ENCODE measurements at places on chromosomes 7 and 10.

DNA sequence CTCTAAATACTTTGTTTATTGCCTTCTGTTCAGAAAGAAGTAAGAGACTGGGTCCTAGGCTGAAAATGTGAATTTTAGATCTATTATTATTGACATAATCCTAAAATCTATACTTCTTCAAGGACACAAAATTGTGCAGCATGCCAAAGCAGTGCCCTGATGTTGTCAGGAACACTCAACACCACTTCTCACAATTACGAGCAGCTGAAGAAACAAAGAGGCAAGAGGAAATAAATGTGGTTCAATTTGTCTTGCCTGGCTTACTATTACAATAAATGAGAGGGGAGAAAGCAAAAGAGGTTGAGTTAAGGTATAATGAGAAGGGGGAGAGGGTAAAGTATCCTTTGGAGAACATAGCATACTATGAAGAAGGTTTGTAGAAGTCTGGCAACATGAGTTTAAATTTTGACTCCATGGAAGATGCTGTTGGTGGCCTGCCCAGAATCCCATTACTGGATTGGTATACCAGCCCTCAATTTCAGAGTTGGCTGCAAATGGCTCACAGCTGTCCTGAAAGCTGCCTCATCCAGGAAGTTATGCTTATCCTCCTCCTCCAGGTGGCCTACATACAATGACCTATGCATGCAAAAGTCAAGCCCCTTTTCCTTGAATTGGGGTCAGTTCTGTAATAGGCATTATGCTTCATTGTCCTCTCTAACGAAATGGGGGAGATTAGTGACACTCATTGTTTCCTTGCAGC lies 274.6 kb upstream of the SMIM30 start:
- no peak for DNase-seq

GRCh38 chr7:1408466-1408865 lies 50.8 kb downstream of the MICALL2 start:
- no peak for DNase-seq

DNA sequence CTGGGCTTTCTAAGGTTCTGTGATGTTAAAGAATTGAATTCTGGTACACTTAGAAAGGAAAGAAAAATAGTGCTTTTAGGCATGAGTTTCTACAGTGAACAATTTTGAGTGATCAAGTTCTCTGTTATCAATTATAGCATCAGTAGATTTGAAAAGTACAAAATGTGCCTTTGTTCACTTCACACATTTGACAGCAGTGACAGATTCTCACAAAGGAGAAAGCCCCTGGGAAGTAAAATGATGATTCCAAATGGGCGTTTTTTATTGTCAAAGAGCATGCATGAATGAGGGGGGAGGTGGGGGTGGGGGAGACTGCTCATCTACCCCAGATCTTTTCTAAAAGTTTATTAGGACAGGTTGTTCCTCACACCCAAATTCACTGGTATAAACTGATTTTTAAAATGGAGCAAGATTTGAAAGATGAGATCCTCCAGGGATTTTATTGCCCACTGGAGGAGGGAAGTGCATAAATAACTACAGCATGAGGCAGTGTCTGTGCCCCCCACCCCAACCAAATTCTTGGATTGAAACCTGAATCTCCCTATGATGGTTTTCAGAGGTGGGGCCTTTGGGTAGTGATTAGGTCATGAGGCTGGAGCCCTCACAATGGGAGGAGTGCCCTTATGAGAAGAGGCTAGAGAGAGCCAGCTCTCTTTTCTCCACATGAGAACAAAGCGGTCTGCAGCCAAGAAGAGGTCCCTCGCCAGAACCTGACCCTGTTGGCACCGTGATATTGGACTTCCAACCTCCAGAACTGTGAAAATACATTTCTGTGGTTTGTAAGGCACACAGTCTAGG lies 79.5 kb downstream of the AOAH start:
- DNase-seq, result no peak

DNA sequence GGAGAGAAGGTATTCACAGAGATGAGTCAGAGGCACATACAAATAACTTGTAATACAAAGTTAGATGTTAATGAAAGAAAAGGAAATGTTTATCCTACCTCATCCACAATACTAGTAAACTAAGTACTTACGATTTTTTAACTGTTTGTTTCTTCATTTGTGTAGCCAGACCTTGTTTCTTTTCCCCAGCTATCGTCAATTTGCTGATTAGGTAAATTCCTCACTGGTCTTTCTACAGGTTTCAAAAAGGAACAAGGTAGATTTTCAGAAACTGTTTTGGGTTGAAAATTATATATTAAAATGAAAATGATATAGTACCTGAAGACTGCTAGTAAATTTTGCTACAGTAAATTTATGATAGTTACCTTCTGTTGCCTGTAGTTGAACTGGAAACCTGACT lies 56.6 kb downstream of the PON1 start:
- DNase-seq, result no peak

DNA sequence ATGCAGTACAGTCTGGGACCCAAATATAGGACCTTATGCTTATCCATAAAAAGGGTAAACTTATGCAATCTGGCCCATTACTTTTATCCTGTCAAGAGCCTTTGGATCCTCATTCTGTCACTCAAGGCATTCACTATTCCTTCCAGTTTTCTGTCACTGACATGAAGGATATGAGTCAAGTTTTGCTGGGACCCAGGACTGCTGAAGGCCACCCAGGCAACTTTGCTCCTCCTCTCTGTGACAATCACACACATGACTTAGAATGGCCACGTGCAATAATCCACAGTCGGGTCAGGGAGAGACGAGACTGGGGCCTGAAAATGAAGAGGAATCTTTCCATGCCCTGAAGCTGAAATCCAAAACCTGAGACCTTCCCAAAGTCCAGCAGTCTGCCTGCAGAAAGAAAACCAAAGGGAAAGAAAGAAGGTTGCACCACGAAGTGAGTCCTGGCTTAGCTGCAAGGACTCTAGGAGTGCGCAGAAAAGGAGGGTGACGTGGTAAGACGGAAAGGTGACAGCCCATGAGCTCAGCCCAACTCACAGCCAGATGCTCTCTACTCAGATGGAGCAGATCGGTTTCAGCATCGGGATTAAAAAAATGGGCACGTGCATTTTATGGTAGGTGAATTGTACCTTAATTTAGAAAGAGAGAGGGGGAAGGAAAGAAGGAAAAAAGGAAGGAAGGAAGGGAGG lies 67.2 kb downstream of the VOPP1 start:
- no peak for DNase-seq

DNA sequence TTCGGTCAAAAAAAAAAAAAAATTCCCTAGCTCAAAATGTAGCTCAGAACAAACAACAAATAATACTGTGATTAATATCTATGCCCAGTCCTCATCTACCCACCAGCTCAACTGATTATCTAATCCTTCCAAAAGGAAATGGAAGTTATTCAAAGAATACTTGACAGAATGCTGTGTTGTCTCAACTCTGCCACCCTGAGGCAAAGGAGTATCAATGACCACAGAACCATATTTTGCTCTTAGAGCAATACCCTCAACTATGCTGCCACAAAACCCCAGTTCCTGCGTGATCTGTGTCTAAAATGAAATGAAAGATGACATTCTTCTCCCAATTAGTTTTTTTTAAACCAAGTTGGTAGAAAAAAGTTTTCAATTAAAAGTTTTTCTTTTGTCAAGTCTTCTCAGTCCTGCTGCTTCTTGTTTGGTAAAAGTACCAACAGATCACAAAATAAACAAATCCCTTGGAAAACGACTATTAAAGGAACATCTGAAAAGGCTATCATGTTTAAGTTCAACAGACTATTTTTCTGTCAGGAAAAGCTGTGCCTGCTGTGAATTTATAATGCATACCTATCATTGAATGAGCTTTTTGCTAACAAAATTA lies 21.6 kb downstream of the RBM28 start:
- DNase-seq, result peak; percentile 41

- peak; percentile 51 for DNase-seq
Observed at GRCh38 chr7:130989101-130989795, 255.2 kb upstream of the KLF14 start.

DNA sequence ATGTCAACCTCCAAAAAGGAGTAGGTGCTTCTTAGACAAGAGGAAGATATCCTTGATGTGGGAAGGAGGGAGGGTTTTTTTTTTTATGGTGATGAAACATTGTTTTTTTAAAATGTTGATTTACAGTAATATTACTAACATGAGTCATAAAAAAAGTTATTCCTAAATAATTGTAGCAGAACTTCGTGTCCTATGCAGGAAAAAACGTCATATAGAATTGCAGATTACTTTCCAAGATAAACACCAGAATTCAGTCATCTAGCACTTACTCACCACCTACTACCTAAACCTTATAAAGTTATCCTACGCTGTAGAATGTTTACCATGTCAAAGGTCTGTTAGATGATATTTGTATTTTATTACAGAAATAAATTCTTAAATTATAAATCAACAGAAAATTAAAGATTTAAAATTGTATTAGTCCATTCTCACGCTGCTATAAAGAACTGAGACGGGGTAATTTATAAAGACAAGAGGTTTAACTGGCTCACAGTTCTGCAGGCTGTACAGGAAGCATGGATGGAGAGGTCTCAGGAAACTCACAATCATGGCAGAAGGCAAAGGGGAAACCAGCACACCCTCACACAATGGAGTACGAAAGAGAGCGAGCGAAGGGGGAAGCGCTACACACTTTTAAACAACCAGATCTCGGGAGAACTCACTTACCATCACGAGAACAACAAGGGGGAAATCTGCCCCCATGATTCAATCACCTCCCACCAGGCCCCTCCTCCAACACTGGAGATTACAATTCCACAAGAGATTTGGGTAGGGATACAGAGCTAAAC lies 105.2 kb upstream of the NEBL start:
- no peak for DNase-seq

- DNase-seq, result no peak
Observed at GRCh38 chr7:87226495-87226894, 7.0 kb upstream of the TMEM243 start.

GRCh38 chr7:73622909-73623797 lies 1.2 kb downstream of the MLXIPL start:
- DNase-seq, result no peak

DNA sequence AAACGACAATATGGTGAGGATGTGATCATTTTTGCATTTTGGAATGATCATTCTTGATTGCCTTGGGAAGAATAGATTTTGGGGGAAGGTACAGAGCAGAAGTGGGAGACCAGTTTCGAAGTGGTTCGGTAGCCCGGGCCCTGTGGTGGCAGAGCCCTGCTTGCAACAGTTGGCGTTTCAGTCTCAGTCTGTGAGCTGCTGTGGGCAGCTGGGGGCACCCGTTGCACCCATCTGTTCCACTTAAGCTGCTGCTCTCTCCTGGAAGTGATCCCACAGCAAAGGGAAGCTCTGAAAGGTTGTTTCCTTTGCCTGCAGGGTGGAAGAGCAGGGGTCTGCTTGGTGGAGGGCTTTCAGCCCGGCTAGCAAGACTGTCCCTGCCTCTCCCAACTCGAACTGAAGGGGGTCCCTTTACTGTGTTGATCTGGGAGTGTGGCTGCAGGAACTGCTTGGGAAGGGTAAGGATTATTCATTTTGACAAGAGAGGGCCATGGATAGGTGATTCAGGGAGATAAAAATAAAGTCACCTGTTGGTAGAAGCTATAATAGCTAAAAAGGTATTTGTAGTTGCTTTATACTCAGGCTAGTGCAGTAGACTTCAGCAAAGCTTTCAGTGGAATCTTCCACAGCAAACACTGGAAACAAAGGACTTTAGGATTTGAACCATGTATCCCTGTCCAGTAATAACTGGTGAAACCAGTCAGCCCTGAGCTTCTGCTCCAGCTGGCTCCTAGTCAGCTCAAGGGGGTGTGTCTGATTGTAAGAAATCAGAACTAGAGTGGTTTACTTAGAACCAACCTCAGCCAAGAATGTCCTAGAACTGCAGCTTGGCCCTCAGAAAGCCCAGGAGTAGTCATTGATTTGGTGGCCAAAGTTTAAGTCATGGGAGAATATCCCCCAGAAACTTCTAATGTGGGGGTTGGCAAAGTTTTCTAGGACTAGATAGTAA lies 53.1 kb upstream of the PDCD4 start:
- DNase-seq, result no peak

DNA sequence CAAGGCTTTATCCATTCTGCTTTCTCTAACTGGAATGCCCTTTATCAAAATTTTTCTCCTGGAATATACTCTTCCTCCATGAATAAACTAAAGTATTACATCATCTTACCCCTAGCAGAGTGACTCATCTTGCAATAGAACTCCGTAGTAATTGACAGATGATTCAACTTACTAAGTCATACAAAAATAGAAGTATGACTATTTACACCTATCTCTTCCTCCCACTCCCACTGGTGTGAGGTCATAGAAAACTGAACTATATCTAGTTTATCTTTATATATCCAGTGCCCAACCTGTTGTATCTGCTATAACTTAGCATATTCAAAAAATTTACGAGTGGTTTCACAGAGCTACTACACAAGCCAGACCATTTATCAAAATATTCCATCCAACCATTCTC lies 26.1 kb downstream of the ABCB1 start:
- no peak for DNase-seq

- DNase-seq, result no peak
Observed at GRCh38 chr7:22758576-22758975, 31.6 kb downstream of the IL6 start.

DNA sequence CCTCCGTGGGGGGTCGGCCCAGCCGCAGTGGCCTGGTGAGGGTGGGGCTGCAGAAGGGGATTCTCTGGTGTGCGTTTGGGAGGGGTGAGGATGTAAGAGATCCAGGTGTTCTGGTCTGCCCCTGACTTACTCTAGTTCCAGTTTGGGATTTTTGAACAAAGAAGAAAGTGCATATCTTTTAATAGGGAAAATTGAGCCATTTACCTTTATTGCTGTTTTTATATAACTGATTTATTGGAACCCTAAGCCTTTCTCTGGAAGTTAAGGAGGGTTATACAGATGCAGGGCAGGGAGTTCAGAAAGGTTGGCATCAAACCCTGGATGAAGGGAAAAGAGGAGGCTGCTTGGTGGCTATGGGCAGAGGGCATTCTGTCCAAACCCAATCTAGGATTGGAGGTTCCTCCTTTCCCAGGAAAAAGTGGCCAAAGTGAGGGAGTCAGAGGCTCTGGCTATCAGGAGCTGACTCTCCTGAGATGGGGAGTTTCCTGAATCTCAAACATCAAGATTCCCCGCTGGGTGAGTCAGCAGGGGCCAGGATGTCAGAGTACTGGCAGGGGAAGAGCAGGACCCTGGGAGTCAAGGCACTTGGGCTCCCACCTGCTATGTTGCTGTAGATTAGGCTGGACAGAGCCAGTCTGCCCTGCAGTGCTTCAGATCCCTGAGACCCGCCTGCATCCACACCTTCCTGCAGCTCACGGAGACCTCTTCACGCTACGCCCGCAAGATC lies 67.5 kb downstream of the CLIP2 start:
- no peak for DNase-seq

GRCh38 chr7:35617041-35617440 lies 77.9 kb downstream of the HERPUD2 start:
- no peak for DNase-seq

GRCh38 chr7:92137557-92137956 lies 3.3 kb upstream of the CYP51A1 start:
- no peak for DNase-seq

- no peak for DNase-seq
Observed at GRCh38 chr7:131203291-131203976, 124.2 kb upstream of the MKLN1 start.

- DNase-seq, result no peak
Observed at GRCh38 chr7:76233538-76234281, 32.0 kb downstream of the SRRM3 start.

- no peak for DNase-seq
Observed at GRCh38 chr7:38244516-38244915, 28.9 kb downstream of the TARP start.

GRCh38 chr10:42987575-42987974 lies 89.3 kb upstream of the RET start:
- DNase-seq, result no peak

All from CD4-positive, alpha-beta T cell treated with Interleukin-2 at 100 ng/mL for 4 hours (primary cell).